ENCODE measurements at places on chromosomes 1 and 21.

- peak; percentile 23 for DNase-seq
These were observed 64.6 kb downstream of the UBIAD1 start for GRCh38 chr1:11337580-11338073.

DNA sequence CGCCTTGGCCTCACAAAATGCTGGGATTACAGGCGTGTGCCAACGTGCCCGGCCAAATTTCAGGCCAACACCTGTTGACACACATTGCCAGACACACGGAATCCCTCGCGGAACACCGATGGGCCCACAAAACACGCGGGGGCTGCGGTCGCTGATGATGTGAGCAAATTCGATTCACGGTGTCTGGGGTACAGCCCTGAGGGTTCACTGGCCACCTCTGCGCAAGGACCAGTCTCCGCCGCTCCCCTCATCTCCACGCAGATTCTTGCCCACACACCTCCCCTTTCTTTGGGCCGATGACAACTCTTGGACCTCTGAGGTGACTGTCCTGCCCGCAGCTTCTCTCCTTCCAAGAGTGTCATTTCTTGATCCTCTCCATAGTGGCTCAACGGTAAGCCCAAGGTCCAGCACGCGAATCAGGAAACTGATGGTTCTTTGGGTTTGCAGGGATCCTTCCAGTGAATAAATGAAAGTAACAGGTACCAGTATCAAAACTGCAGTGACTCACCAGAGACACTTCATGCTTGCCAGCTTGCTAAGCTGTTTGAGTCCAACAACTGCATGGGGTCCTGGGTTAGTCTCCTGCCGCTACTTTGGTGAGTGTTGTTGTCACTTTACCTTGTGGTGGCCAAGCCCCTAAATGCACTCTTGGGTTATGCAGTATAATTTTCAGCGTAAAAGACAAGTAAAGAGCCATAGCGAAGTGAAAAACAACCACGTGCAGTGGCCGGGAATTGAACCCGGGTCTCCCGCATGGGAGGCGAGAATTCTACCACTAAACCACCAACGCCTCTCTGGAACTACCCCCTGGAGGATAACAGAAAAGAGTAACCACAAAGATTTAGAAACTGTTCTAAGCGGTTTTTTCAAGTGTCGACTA, 11.0 kb upstream of the RNU1-3 start:
- peak; percentile 63 for DNase-seq

DNA sequence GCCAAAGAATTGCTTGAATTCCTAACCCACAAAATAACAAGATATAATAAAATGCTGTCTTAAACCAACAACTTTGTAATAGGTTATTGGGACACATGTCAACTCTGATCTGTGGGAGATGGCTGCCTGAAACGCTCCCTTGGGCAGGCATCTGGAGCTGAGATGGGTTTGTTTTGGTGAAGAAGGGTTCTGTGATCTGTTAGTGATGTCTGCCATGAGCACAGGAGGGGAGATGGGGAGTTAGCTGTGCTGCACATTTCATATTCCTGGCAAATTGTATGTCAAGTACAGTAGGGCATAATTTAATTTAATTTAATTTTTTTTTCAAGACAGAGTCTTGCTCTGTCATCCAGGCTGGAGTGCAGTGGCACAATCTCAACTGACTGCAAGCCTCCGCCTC, 34.2 kb upstream of the IFNLR1 start:
- DNase-seq: no peak

DNA sequence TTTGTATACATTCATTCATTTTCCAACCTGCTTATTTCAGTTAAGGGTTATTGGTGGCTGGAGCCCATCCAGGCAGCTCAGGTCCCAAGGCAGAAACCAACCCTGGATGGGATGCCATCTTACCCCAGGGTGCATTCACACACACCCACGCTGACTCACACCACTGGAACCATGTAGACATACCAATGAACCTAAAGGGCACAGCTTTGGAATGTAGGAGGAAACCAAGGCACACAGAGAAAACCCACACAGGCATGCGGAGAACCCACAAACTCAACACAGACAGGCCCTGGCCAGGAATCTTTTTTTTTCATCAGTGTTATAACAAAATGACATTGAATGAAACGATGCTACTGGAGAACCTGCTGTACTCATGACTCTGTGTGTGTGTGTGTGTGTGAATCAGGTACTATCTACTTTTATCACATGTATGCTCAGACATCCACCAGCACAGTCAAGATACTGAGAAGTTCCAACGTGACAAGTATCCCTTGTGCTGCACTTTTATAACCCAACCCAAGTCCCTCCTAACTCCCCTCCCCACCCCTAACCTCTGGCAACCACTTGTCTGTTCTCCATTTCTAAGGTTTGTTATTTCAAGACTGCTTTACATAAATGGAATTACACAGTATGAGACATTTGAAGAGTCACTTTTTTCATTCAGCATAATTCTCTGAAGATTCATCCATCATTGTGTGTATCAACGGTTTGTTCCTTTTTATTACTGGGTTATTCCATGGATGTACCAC, 286.8 kb upstream of the PLD5 start:
- no peak for DNase-seq

DNA sequence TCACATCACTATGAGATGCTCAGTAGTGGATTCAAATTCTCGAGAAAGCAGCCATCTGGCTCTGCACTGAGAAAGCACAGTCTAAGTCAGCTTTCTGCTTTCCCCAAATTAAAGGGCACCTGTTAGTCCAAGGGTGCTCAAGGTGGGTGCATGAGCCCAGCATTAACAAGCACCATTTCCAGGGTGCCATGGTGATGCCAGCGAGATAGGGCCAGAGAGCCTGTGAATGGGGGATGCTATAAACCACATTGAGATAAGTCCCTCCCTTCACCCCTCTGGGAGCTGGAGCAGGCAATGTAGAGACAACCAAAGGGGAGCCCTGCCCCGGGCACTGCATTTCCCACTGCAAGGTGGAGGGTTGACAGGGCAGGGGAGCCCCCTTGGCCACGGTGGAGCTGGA, 568.2 kb downstream of the AJAP1 start:
- no peak for DNase-seq

- DNase-seq: no peak
These were observed 166.1 kb downstream of the LTN1 start for GRCh38 chr21:28826569-28826968.

GRCh38 chr1:188249811-188250210, 1421.1 kb downstream of the PLA2G4A start:
- DNase-seq: no peak

DNA sequence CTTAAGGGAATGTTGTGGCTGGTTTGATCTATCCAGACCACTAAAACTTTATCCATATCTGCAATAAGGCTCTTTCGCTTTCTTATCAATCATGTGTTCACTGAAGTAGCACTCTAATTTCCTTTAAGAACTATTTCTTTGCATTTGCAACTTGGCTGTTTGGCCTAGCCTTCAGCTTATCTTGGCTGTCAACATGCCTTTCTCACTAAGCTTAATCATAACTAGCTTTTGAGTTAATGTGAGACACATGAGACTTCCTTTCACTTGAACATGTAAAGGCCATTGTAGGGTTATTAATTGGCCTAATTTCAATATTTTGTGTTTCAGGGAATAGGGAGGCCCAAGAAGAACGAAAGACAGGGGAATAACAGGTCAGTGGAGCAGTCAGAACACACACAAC, 124.7 kb downstream of the TNFSF18 start:
- DNase-seq: no peak

DNA sequence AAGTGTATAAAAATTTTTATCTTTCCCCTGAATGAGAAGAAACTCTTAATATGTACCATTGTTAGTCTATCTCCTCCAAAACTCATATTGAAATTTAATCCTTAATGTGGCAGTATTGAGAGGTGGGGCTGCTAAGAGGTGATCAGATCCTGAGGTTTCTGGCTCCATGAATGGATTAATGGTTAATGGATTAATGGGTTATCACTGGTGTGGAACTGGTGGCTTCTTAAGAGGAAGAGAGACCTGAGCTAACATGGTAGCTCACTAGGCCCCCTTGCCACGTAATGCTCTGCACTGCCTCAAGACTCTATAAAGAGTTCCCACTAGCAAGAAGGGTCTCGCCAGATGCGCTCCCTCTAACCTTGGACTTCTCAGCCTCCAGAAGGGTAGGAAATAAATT, 70.6 kb upstream of the ZBTB18 start:
- no peak for DNase-seq

GRCh38 chr1:117735045-117735992, 129.5 kb downstream of the TENT5C start:
- peak; percentile 25 for DNase-seq

- no peak for DNase-seq
These were observed 136.0 kb downstream of the LTN1 start for GRCh38 chr21:28856588-28857250.

GRCh38 chr1:1428174-1428573, 7.1 kb upstream of the ANKRD65 start:
- DNase-seq: no peak

GRCh38 chr1:34378968-34379856, 202.5 kb downstream of the C1orf94 start:
- DNase-seq: no peak

GRCh38 chr1:16006010-16006409, 2.0 kb downstream of the SRARP start:
- DNase-seq: no peak

- no peak for DNase-seq
These were observed 4.2 kb upstream of the PAQR7 start for GRCh38 chr1:25879675-25880074.

DNA sequence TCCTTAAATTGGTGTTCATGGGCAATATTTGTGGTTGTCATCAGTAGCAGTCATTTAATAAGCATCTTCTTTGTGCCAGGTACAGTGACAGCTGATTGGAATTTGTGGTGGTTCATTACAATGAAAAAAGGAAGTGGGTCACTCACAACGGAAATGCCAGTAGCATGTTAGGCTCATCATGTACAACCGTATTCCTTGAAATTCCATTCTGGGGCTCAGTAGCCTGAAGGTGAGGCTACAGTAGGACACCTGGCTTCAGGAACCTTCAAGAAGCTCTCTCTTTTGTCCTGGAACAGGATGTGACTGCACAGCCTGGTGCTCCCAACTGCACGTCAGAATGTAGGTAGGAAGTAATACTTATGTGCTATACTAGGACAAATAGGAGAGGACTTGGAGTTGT, 93.9 kb downstream of the ST3GAL3 start:
- DNase-seq: no peak

GRCh38 chr1:44621841-44622286, 52.4 kb downstream of the TMEM53 start:
- no peak for DNase-seq

- DNase-seq: no peak
These were observed 6.1 kb downstream of the STX12 start for GRCh38 chr1:27779122-27779521.

DNA sequence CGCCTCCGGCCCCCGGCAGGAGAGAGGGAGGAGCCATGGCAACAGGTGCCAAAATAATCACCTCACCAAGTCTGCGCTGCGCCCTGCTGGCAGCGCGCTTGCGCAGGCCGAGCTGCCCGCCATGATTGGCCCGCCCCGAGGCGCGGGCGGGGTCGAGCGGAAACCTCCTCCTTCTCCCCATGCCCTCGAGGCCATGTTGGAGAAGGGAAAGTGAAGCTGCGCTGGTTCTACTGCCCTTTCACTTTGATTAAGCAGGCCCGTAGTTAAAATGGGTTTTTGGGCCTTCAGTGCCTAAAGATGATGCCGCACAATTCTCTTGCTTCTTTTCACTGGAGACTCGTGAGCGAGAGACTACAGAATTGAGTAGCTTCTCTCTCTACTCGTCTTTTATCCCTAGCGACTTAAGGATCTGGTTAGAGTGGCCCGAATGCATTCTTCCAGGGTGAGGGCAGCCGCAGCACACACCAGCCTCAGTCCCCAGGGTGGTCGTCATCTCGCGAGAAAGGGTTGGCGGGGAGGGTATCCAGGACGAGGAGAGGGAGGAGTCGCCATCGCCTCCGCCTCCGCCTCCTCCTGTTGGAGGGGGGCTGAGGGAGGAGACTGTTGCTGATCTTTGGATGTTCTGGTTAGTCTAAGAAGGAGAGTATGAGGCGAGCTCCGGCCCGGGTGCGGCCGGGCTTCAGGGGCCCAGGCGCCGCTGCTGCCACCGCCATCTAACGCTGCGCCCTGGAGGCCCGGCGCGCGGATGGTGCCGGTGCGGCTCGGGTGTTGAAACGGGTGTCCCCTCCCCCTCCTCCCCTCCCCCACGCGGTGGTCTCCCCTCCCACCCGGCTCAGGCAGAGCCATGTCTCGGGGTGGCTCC, at the start of gene DCAF6:
DCAF6 (plus strand) TSS at position 616 of the 862 bp plus-strand sequence; CDS start at position 845, 229 bp downstream.
- DNase-seq: peak; percentile 96

GRCh38 chr1:89069951-89070350, 4.9 kb upstream of the GBP1 start:
- peak; percentile 28 for DNase-seq
